ENCODE measurements at places on chromosomes 2 and 18.

DNA sequence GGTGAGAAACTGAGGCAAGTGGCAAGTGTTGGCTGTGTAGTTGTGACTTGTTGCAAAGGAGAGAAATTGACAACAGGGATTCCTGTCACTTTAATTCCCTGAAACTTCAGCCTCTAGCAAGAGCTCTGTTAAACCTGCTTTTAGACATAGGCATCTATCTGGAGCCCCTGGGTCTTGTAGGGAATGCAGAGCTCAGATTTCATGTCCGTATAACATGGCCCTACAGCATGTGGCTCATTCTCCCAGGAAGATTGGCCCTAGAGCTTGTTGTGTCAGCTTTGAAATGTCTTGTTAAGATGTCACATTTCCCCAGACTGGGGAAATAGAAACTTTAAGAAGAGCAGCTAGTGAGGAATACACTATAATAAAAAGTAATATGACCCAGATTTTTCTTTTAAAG, 115.8 kb downstream of the POLE4 start:
- no peak for DNase-seq

DNA sequence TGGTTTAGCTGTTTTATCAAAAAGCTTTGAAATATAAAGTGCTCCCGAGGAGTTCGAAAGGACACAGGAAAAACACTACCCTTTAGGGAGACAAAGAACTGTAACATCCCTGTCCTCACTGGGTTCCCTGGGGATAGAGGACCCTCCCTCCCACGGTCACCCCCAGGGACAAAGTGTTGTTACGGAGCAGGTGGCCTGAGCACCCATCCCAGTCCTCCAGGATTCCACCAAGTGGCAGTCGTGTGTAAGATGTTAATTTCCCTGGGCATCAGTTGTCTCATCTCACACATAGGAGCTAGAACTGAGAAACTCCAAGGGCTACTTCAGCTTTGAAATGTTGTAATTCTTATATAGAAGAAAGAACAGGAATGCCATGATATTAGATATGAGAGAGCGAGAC, 137.7 kb downstream of the ALK start:
- no peak for DNase-seq

- no peak for DNase-seq
Measured at GRCh38 chr2:65562890-65563289, 130.5 kb upstream of the SPRED2 start.

DNA sequence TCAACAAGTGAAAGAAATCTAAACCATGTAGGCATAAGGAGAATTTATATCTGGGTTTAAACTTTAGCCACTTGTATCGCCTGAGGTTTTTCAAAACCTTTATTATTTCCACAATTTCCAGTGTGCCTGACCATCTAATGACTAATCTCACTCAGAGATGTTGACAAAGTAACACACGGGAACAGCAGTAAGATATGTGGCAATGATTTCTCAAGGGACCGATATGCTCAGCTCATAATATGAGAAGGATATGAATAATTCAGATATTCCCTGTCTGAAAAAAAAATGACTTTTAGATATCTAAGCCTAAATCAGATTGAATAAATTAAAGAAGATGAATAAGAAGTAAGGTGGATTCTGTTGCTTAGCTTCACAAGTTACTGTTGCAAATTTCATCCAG, 43.5 kb downstream of the TMEM163 start:
- no peak for DNase-seq

DNA sequence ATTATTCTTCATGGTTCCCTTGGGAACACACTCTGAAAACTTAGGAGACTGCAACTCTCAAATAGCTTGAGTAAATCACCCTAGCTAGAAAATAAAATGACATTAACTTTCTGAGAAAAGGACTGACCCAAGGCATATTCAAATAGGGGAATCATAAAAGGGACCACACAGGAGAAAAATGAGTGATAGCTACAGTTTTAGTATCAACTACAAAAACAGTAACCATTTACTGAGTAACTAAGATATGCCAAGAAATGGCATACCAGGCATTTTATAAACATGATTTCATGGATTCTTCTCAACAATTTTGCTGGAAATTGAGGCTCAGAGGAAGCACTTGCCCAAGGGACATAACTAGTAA, 84.5 kb downstream of the AFF3 start:
- no peak for DNase-seq

- DNase-seq, result no peak
Measured at GRCh38 chr18:77911971-77912605, 662.4 kb downstream of the GALR1 start.

DNA sequence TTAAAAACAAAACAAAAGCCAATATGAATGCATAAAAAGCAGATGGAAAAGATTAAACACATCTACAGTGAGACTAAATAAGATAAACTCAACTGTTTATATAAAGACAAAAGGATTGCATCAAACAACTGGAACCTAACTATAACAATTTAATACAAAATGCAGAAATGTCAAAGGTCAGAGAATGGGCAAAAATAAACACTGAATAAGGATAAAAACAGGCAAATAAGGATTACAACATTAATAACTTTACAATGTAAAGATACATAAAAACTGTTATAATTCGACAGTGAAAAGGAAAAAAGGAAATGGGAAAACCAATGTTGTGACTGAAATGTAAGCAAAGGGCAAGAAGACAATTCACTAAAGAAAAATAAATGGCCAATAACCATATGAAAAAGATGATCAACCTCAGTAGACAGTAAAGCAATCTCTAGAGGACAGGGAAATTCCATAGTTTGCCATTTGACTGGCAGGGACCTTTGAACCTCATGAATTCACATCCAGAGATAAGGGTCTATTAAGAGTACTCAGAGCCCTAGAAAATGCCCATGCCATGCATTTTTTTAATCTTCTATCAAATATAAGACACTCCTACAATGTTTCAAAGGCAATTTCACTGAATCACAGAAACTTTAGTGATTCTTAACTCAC, 83.7 kb downstream of the TMEM131 start:
- DNase-seq, result no peak

GRCh38 chr2:237873897-237874551, 14.6 kb downstream of the RAMP1 start:
- no peak for DNase-seq

GRCh38 chr2:216830346-216830745, 29.5 kb downstream of the TNP1 start:
- DNase-seq, result no peak

DNA sequence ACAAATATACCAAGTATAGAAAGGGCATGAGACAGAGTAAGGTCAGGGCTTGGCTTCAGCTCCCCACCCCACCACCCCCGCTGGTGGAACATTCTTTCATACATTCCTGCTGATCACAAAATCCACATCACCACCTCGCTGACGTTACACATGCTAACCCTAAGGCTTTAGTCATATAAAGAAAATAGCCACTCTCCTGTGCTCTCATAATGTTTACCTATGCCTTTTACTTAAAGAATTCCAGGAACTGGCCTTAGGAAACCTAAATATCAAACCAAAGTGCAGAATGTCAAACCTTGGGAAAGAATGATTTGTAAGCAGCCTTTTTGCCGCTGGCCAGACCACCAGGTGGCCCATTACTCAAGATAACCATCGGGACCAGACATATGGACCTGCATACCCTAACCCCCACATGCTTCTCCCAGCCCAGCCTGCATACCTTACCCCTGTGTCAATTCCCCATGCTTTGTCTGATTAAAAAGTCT, 136.3 kb upstream of the SLC39A10 start:
- DNase-seq, result no peak

DNA sequence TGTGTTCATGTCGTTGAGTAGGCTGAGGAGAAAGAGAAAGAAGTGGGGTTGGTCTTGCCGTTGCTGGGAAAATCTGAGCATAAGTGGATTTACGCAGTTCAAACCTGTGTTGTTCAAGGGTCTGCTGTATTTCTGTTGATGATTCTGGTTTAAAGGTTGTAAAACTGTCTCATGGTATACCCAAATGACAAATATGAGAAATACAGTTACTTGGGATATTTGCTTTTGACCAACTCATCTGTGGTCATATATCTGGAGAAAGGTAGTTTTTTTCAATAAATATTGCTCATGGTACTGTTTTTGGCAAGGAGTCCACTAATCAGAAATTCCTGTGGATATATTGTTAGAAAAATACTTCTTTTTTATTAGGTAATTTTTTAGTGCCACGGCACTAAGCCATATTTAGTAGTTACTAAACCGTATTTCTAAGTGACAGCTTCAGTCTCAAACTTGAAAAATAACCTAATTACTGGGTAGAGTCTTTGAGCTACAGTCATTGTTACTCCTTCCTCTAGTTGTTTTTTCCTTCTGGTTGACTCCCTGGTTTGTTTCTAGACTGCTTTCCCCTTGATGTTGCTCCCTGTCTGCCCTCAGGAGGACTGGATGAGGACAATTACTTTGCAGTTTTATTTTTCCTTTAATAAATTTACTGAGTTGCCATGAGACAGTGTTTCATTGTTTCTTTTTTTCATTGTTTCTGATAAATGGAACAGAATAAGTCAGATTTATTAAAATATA, 31.5 kb downstream of the MOB4 start:
- no peak for DNase-seq

- DNase-seq, result no peak
Measured at GRCh38 chr2:67825476-67825875, 237.3 kb downstream of the C1D start.

- no peak for DNase-seq
Measured at GRCh38 chr2:145085612-145086011, 565.7 kb upstream of the ZEB2 start.

DNA sequence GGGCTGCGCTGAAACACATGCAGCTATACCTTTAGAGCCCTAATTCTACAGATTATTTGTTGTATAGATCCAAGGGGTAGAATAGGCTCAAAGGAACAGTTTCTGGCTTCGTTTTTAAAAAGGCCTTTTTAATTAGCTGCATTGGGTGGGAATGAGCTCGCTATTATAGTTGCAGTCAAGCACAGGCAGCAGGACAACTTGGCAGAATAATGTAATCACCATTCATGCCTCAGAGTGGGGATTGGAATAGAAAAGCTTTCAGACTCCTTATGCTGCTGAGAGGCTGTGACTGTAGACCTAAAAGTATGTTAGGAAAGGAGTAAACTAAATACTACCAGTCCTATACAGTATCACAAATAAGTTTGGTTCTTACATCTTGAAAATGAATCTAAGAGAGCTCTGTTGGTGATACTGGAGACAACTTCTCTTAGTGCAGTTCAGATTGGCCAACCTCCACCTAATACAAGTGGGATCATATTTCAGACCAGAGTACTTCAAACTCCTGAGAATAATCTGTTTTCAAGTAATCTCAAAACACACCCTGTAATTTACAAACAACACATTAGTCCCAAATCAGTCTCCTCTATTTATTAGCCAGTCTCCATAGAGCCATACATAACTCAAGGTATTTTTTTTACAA, 121.4 kb downstream of the ANTXR1 start:
- DNase-seq, result no peak

- no peak for DNase-seq
Measured at GRCh38 chr2:23077596-23077995, 307.4 kb upstream of the KLHL29 start.

DNA sequence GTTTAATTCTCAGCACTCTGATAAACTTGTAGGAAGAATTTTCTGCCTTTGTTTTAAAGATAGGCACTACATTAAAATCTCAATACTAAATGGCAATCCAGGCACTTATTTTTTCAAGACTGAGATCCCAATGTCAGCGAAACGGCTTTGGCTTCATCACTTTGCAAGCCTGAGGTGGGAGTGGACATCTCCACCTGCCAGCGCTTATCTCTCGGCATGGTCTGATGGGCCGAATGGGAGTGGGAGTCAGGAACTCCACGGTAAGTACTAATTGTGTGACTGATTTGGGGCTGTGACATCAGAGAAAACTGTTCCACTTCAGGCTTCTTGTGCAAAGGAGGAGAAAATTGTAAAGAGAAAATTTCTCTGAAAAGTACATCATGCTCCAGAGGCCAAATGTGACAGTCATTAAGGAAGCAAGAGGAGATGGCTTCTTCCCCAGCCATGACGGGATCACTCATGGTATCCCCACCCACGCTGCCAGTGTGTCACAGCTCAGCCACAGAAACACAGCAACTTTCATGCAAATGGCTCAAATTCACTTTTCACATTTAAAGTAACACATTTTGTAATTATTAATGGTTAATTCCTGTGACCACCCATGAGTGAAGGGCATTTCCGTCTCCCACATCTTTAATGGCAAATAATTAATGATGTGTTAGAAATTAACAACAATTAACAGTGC, 385.5 kb upstream of the HNRNPA3 start:
- no peak for DNase-seq

GRCh38 chr2:192137451-192137850, 57.3 kb downstream of the TMEFF2 start:
- DNase-seq, result no peak

DNA sequence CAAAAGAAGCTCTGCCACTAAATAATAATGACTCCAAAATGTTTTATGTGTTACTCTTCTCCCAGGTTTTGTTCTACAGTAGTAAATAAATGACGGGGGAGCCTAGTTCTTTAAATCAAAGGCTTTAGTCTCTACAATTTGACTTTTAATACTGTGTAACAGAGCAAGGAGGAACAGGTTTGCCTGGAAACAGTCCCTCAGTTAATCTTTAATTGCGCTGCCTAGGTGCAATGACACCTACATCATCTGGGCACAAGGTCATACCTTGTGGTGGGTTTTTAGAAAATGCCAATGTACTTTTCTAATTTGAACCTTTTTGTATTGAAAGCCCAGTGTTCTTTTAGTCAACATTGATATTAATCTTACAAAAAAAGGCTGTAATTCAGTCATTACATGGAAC, 287.3 kb upstream of the SETBP1 start:
- no peak for DNase-seq

- no peak for DNase-seq
Measured at GRCh38 chr18:63315876-63316275, 3.7 kb downstream of the BCL2 start.

DNA sequence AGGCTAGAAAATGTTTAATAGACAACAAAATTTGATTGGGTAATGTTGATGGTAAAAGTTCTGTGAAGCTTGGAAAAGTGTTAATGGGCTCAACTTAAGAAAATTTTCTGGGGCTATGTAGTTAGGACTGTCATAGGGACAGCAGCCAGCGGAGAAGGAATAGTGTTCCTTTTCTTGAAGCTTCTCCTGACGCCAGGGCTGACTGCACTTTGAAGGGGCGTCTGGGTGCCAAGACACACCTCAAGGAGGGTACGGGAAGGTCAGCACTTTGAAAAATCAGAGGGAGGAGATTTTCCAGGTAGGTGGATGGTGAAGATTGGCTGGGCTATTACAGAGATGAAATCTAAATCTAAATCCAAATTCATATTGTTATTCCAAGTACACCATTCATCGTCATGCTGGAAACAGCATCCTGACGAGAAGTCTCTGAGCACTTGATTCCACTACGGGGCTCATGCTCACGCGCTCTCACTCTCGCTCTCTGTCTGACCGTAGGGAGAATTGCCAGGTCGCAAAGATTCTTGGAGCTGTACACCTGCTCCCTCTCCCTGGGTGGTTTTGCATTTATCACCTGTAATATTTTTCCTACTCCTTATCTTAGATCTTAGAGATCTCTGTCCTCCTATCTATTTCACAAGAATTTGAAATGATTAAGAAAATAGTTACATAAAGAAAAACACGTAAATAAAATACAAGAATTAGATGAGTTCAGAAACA, 91.0 kb downstream of the ITGB1BP1 start:
- no peak for DNase-seq

Data from central memory CD4-positive, alpha-beta T cell (primary cell).